Glomerular endothelial cell (primary cell): ENCODE measurements at places on chromosomes 7 and 10. TPM values are rescaled to one million over a fixed set of nuclear protein-coding genes. Genes with fewer than 3 reads are reported as not detected.

The CDK1 gene
- total RNA-seq = 17.1 and 20.7 TPM in 2 replicates

DNA sequence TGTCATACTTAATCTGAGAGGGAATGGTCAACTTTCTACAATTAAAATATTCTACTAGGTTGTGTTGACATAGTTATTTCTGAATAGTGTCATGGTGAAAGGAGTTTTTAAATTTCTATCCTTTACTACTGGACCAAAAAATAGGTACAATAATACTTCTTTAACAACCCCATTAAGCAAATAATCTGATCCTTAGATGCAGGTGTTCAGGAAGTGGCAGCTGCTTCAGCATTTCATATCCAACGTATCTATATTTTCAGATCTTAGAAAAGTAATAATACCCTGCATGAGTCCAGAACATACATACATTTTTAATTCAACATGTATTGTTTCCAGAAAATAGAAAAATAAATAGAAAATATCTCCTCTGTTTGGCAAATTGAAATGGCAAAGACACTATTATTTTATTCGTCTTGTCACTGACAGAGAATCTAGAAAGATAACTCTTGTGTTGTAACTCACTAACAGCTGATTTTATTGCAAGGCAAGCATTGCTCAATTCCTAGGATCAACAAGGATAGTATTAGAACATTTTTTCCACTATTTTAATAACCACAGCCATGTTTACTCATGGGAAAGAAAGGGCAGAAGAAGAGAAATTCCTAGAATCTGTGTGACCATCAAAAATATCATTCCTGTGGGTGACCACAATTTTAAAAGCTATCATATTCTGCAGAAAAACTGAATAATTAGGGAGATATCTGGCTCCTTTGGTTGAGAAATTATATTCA, 159.3 kb upstream of the CNTNAP2 start:
- DNase-seq = no peak

GRCh38 chr10:97891497-97892167, 42.0 kb downstream of the GOLGA7B start:
- DNase-seq = no peak

The HTR7 gene
- 0.29 and 0.58 TPM in 2 replicates for total RNA-seq

The CPA2 gene
- total RNA-seq = not detected in 2 replicates

- DNase-seq = no peak
These were observed 2.9 kb upstream of the HKDC1 start for GRCh38 chr10:69217119-69217754.

The WASHC2C gene
- 44.1 and 49.2 TPM in 2 replicates for total RNA-seq

The CACNB2 gene
- total RNA-seq = not detected in 2 replicates

- DNase-seq = no peak
These were observed 67.8 kb upstream of the NMT2 start for GRCh38 chr10:15236340-15236739.

GRCh38 chr7:39898867-39899266, 51.2 kb upstream of the CDK13 start:
- DNase-seq = no peak

- no peak for DNase-seq
These were observed 12.7 kb downstream of the ACADSB start for GRCh38 chr10:123021517-123021916.

DNA sequence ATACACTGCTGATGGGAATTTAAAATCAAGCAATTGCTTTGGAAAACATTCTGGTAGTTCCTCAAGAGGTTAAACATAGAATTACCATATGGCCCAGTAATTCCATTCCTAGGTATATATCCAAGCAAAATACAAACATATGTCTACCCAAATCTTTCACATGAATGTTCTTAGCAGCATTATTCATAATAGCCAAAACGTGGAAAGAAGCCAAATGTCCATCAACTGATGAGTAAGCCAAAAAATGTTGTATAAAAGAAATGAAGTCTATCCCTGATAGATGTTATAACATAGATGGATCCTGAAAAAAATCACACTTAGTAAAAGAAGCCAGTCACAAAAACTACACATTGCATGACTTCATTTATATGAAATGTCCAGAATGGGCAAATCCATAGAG, 893.0 kb downstream of the SORCS3 start:
- DNase-seq = no peak

GRCh38 chr7:90842430-90842788, 246.3 kb downstream of the CDK14 start:
- DNase-seq = no peak

The NAMPT gene
- 214 and 241 TPM in 2 replicates for total RNA-seq

DNA sequence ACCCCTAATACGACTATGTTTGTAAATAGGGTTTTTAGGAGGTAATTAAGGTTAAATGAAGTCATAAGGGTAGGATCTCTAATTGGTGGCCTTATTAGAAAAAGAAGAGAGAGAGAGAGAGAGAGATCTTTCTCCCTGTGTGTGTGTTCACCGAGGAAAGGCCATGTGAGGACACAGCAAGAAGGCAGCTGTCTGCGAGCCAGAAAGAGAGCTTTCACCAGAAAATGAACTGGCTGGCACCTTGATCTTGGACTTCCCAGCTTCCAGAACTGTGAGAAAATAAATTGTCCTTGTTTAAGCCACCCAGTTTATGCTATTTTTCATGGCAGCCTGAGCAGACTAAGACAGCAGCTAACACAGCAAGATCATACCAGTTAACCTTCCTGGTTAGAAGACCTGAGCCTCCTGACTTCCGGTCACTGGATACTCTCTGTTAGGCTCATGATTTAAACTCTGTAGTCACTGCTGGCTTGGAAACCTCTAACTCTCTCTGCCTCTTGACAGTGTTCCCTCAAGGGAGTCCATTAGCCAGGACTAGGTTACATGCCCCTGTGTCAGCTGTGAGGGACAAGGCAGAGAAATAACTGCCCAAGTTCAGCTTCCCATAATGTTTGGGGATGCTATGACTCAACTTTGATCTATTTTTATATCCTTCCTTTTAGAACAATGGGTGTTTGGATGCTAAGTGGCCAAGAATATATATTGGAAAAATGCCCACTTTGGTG, 102.3 kb downstream of the DYNC1I1 start:
- peak; percentile 72 for DNase-seq

DNA sequence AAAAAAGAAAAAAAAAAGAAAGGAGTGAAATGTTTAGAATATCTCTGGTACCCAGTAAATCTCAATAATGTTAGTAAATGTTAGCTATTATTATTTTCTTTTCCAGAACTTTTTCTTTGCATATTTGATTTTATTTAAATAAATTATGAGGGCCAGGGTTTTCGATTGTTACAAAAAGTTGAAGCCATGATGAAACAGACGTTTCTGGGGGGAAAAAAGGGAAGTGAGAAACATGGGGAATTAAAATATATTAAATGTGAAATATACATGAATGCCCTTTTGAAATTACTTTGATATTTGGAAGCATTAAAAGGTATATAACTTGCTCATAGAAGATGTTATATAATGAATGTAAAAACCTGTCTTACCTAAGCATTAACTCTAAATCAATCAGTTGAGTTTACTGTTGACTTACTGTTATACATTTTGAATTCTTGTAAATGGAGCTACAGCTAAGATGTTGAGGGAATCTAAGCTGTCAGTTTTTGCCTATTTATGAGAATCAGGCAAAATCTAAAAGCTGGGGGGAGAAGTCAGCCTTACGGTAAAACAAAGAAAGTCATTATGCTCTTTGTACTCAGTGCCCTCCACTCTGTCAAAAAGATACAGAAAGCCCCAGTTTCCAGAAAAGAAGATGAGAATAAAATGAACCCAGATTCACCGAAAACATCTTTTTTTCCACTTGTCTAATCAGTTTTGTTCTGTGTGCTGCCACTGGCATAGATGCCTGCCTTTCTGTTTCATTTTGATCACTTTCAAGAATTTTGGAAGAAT, 30.0 kb upstream of the KDM7A start:
- no peak for DNase-seq

The GBX1 gene
- total RNA-seq = not detected in 2 replicates

DNA sequence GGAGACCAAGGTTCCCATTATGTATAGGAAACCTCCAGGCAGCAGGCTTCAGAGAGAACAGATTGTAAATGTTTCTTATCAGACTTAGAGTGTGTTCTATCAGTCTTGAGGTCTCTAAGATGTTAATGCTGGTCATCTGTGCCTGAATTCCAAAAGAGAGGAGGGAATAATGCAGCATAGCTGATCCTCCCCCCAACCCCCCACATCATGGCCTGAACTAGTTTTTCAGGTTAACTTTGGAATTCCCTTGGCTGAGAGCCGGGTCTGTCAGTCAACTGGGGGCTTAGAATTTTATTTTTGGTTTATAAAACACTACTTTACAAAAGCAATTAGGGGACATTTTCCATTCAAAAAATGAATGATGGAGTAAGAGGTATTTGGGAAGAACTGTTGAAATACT, 184.3 kb downstream of the NEBL start:
- no peak for DNase-seq

DNA sequence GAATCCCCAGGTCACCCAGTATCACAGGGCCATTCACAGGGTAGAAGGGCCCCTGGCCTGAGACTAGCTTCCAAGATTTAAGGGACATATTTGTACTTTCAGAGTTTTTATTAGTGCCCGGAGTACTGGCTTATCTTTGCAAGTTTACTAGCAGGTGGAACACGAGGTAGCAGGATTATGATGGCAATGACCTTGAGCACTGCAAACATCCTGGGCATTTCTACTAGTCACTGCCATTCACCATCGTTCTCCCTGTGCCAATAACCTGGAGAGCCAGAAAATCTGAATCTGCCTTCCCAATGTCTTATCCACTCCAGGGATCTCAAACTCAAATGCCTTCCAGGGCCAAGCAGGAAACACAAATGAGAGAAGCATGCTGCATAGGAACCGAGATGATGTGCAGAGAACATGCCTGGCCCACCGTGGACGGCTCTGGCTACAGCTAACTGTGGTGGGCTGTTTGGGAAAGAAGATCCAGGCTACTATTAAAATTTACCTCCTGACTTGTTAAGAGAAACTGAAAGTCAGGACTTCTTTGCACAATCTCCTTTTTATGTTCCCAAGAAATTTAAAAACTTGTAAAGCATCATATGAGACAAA, 16.7 kb downstream of the FAM53B start:
- DNase-seq = no peak

DNA sequence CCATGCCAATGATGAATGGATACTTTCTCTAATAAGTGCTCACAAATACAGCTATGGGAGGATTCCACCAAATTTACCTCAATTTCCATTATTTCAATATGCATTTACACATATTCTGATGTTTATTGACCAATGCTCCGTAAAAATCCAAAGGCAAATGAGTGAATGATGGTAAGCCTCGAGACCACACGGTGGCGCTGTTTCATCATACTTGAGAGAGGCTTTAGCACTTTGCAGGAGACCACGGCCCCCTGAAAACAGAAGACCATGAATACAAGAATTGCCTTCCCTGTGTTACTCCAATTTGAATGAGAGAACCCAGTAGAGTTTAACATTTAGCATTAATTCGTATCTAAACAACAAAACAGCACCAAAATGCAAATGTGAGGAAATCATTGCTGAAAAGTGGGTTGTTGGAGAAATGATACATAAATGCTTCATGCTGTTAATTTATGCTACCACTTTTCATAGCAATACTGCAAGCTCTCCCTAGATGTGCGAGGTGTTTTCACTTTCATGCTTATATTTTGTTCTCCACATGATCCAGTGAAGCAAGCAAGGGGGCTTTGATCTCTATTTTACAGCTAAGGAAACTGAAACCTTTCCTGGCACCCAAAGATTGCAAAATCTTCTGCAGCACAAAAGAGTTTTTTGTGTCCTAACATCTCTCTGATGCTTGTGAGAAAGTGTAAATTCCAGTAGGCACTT, 35.4 kb downstream of the TRIL start:
- DNase-seq = peak; percentile 68

DNA sequence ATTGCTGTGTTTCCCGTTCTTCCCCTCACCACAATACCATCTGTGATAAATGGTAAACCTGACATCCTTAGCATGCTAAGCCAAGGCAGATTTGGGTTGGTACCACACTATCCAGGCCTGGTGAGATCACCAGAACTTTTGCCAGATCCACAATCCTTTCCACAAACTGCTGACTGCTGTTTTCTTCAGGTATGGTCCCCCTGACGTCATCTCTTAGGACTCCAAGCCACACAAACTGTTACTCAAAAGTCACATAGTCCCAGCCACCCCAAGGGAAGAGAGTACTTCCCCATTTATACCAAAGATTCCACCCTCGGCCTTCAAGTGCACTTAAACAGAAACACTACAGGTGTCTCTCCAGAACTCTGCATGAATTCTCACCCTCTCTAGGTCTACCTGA, 34.8 kb downstream of the SLC25A13 start:
- DNase-seq = no peak

- no peak for DNase-seq
These were observed 25.7 kb downstream of the GPR22 start for GRCh38 chr7:107495516-107495915.

GRCh38 chr10:124229989-124230634, 136.7 kb upstream of the CHST15 start:
- no peak for DNase-seq

DNA sequence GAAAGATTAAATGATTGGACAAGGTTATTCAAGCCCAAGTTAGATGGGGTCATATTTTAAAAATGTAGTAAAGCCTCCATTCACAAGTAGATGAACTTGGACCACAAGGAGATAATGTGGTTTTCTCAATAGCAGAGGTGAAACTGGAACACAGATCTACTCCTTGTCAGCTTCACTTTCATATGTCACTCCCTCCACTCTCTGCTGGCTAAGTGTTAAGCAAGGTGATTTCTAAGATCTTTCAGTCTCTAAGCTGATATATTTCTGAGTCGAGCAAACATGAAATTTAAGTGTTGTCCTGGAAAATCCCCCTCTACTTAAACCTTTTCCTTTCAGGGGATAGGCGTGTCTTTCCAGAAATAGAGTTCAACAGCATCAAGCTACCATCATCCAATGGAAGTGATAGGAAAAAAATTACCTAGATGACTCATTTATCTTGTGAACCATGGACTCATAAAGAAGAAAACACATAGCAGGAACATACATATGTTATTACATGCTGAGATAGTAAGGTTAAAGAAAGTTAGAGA, 275.0 kb downstream of the PTEN start:
- no peak for DNase-seq
